Chondrocyte (in vitro differentiated cells): ENCODE measurements at places on chromosomes 3 and 15. TPM values are rescaled to one million over a fixed set of nuclear protein-coding genes. Genes with fewer than 3 reads are reported as not detected.

- no peak for DNase-seq
Observed at GRCh38 chr3:149145356-149145755, 15.9 kb downstream of the HPS3 start.

- no peak for DNase-seq
Observed at GRCh38 chr15:83559310-83559966, 94.5 kb upstream of the ADAMTSL3 start.

DNA sequence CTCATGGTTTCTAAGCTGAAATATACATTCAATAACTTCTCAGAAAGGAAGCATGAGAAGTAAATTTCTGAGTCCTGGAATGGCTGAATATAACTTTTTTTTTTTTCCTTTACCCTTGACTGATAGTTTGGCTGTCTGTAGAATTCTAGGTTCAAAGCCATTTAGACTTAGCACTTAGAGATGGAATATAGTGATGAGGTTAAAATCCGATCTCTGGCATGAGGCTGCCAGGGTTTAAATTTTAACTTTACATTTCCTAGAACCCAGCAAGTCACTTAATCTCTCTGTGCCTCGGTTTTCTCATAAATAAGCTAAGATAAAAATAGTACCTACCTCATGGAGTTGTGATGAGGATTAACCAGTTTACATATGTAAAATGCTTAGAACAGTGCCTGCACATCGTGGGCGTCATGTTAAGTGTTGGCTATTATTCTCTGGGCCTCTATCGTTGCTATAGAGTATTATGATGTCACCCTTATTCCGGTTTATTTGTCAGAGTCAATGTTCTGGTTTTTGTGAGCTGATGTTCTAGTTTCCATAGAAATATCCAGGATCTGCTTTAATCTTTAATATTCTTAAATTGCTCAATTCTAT lies 199.8 kb upstream of the TLE3 start:
- DNase-seq = no peak

GRCh38 chr3:128486205-128486628 lies 6.8 kb downstream of the GATA2 start:
- no peak for DNase-seq

- no peak for DNase-seq
Observed at GRCh38 chr3:76943671-76944070, 96.2 kb upstream of the ROBO2 start.

- no peak for DNase-seq
Observed at GRCh38 chr15:81853150-81853748, 192.6 kb downstream of the MEX3B start.

DNA sequence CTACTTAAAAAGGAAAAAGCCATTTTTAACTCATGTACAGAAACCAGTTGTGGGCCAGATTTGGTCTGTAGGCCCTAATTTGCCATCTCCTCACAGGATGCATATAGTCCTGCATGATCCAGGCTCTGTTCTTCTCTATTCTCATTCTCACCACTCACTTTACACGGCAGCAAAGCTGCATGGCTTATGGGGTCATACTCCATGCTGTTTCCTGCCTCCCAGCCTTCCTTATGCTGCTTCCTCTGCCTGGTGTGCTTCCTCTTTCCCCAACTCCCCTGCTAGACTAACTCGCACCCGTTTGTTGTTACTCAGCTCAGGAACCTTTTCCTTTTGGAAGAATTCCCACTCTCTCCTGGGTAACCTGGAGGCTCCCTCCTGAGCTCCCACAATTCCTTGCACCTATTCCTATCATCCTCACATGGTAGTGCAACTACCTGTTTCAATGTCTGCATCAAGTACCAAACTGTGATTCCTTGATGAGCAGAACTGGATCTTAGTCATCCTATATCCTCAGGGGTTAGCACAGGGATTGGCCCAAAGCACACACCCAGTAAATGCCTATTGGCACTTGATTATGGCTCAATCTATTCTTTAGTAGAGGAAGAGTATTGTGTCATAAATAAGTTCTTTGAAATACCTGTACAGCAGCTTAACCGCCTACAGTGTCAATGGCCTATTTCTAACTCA lies 172.1 kb upstream of the MITF start:
- no peak for DNase-seq

DNA sequence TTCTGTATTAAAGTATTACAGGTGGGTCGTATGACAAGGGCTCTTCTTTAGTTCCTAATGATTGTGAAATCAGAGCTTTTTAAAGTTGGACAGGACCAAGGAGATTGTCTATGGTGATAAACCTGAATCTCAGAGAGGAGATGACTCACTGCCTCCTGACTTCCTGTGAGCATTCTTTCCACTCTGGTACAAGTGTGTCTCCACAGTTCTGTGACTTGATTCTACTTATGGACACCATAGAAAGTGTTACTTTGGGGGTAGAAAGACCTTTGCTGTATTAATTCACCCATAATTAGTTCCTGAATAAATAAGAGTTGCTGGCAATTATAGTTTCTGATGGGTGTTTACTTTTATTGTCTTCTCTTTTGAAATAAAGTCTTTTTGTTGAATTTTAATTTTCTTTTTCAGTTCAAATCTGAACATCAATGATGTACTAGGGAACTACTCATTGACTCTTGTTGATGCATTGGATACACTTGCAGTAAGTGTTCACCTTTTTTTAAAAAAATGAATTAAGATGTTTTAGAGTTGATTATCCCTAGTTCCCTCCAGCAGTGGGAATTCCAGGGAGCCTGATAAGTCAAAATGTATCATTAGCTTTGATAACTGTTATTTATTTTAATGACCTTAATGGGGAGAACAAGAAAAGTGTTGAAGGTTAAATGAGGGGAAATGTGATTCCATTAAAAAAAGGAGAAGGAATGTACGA lies 7.4 kb downstream of the EDEM1 start:
- no peak for DNase-seq

GRCh38 chr3:188867691-188868265 lies 304.0 kb upstream of the TPRG1 start:
- no peak for DNase-seq

- peak; percentile 50 for DNase-seq
Observed at GRCh38 chr3:195057716-195058115, 213.2 kb downstream of the XXYLT1 start.

GRCh38 chr3:172100482-172100881 lies 61.1 kb downstream of the FNDC3B start:
- no peak for DNase-seq

GRCh38 chr3:197573048-197573767 lies 17.4 kb upstream of the BDH1 start:
- no peak for DNase-seq

GRCh38 chr3:85922374-85922773 lies 963.6 kb downstream of the CADM2 start:
- no peak for DNase-seq

GRCh38 chr15:60865507-60865906 lies 363.6 kb downstream of the RORA start:
- no peak for DNase-seq

GRCh38 chr3:197007953-197008352 lies 21.7 kb downstream of the MELTF start:
- DNase-seq = peak; percentile 46

The GABRG3 gene
- total RNA-seq = not detected in 3 replicates

The ATP13A3 gene
- total RNA-seq = 65.7 to 92.4 TPM (median 87.7 TPM) in 3 replicates

The EPHA6 gene
- 0.33 to 0.70 TPM (median 0.62 TPM) in 3 replicates for total RNA-seq

The CNTN3 gene
- total RNA-seq = 0.60 to 2.1 TPM (median 1.5 TPM) in 3 replicates

The ERICH6 gene
- not detected in 3 replicates for total RNA-seq

The CIDEC gene
- total RNA-seq = not detected in 3 replicates

The ABCF3 gene
- total RNA-seq = 52.8 to 68.9 TPM (median 53.8 TPM) in 3 replicates

The MYL3 gene
- 0.22 to 0.82 TPM in 2 of 3 replicates, not detected in the other for total RNA-seq

The FGF12 gene
- 0.15 TPM in 1 of 3 replicates, not detected in the others for total RNA-seq

The CACNA2D2 gene
- total RNA-seq = 0.34 to 0.46 TPM (median 0.40 TPM) in 3 replicates

The CKMT1A gene
- not detected in 3 replicates for total RNA-seq
